Activated T-helper 2 cell treated with anti-CD3 and anti-CD28 coated beads, Interferon-gamma antibody, Interleukin-2, Interleukin-4, amounts not matched to agents 10 μg/mL and 5 μg/mL and 100 μg/mL, durations not matched to agents 14 hours and 24 hours and 36 hours (primary cell): ENCODE measurements at places on chromosomes 1 and 21.

- no peak overlapping the region for H3K4me3 ChIP-seq
- H3K27me3 ChIP-seq = no peaks in the 10 kb centered on the region
- no peaks in the 10 kb centered on the region for H3K36me3 ChIP-seq
- H3K27ac ChIP-seq = no peak overlapping the region
- DNase-seq = no peak
Observed at GRCh38 chr1:176692988-176693696, 230.2 kb downstream of the PAPPA2 start.

GRCh38 chr1:19365721-19366120, 53.6 kb downstream of the SLC66A1 start:
- no peak overlapping the region for H3K27ac ChIP-seq
- H3K27me3 ChIP-seq = no peaks in the 10 kb centered on the region
- peaks cover 7% of the 10 kb centered on the region for H3K4me1 ChIP-seq
- H3K4me3 ChIP-seq = no peak overlapping the region
- H3K36me3 ChIP-seq = peaks cover 17% of the 10 kb centered on the region

GRCh38 chr1:92374223-92374622, 75.4 kb downstream of the RPAP2 start:
- DNase-seq = no peak
- H3K4me1 ChIP-seq = peaks cover 30% of the 10 kb centered on the region
- peaks cover 41% of the 10 kb centered on the region for H3K36me3 ChIP-seq
- peak overlapping the region; percentile 26 for H3K27ac ChIP-seq

DNA sequence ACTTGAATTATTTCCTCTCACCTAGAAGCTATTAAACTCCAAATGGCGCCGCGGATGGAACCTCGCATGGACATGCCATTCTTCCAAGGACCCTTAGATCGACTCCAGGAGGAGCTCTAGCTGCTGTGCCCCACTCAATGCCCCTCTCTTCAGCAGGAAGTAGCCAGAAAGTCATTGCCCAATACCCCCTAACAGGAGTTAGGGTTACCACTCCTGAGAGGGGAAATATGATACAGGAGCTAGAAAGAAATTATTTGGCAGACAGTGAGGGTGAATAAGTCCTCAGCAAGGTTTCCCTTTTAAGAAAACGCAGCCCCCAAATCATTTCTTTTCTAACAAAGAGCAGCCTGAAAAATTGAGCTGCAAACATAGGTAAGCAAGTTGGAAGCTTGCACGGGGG, 28.6 kb downstream of the TFB2M start:
- DNase-seq = no peak
- H3K4me3 ChIP-seq = no peak overlapping the region
- no peaks in the 10 kb centered on the region for H3K27me3 ChIP-seq
- H3K36me3 ChIP-seq = peaks cover 6% of the 10 kb centered on the region
- no peak overlapping the region for H3K27ac ChIP-seq
- no peaks in the 10 kb centered on the region for H3K4me1 ChIP-seq

DNA sequence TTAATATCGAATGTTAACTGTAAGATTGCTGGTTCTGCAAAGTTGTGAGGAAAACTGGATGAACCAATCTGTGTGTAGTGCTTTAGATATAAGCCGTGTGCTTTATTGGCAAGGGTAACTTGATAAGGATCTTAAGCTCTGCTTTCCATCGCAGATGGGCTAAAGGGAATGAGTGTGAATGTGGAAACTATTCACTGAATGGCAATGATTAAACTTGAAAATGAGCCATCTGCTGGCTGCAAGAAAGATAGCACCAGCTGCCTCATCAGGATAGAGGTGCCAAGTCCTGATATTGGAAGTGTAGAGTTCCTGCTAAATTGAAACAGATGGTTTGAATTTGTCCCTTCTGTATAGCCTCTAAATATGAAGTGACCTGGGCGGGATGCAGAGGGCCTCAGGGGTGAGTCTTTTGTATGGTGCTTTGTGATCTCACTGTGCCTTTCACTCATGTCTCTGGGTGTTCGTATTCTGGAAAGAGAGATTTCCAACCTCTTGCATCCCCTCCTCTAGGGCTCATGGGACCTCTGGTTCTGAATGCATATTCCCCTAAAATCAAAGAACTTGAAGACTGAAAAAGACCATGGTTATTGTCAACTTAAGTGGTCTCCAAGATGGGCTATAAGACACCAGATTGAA, 9.2 kb downstream of the FCRL3 start:
- no peak overlapping the region for H3K27ac ChIP-seq
- no peak overlapping the region for H3K4me3 ChIP-seq
- H3K4me1 ChIP-seq = no peaks in the 10 kb centered on the region
- H3K36me3 ChIP-seq = no peaks in the 10 kb centered on the region
- DNase-seq = no peak
